ENCODE measurements at places on chromosomes 7 and 10. TPM values are rescaled to one million over a fixed set of nuclear protein-coding genes. Genes with fewer than 3 reads are reported as not detected.

GIMAP8 gene
- not detected for polyA plus RNA-seq

CLCN1 gene
- polyA plus RNA-seq: 0.09 TPM

ASB10 gene
- polyA plus RNA-seq: not detected

GRCh38 chr10:73095481-73096021 is 1.1 kb downstream of the P4HA1 start:
- H3K4me3 ChIP-seq: peak overlapping the region; percentile 90
- DNase-seq: peak; percentile 91
- no peaks in the 10 kb centered on the region for H3K27me3 ChIP-seq
- H3K36me3 ChIP-seq: no peaks in the 10 kb centered on the region

DNA sequence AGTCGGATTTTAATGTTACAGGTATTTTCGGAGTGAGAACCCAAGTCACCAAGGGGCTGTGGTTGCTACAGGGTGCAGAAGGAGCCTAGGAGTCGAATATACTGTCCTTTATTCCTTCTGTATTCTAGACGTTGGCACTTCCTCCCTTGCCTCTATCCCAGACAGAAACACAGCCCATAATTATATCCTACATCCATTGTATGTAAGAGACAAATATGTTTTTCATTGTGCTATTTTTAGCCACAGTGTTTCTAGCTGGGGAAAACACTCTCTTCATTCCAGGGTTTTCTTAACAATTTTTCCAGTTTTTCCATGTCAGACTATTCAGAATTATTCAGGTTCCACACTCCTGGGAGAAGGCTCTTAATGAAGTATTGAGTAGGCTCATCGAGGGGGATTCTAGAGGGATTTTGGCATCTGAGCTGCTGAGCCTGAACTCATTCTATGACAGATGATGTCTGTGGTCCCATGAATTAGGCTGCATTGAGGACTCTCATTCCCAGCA is 32.6 kb downstream of the KIAA1217 start:
- H3K4me3 ChIP-seq: no peak overlapping the region
- no peak for DNase-seq
- peaks cover 28% of the 10 kb centered on the region for H3K4me1 ChIP-seq
- no peak overlapping the region for H3K27ac ChIP-seq
- no peaks in the 10 kb centered on the region for H3K36me3 ChIP-seq

- H3K27me3 ChIP-seq: no peaks in the 10 kb centered on the region
- H3K4me1 ChIP-seq: no peaks in the 10 kb centered on the region
- no peak overlapping the region for H3K4me3 ChIP-seq
- no peak for DNase-seq
- H3K27ac ChIP-seq: no peak overlapping the region
Measured at GRCh38 chr10:78191301-78191700, 157.6 kb downstream of the RPS24 start.
